ENCODE measurements at places on chromosomes 6 and 20.

- DNase-seq = no peak
These were observed 25.4 kb downstream of the TTLL2 start for GRCh38 chr6:167350275-167350696.

- no peak for DNase-seq
These were observed 441.8 kb upstream of the DEFB115 start for GRCh38 chr20:30815577-30816181.

DNA sequence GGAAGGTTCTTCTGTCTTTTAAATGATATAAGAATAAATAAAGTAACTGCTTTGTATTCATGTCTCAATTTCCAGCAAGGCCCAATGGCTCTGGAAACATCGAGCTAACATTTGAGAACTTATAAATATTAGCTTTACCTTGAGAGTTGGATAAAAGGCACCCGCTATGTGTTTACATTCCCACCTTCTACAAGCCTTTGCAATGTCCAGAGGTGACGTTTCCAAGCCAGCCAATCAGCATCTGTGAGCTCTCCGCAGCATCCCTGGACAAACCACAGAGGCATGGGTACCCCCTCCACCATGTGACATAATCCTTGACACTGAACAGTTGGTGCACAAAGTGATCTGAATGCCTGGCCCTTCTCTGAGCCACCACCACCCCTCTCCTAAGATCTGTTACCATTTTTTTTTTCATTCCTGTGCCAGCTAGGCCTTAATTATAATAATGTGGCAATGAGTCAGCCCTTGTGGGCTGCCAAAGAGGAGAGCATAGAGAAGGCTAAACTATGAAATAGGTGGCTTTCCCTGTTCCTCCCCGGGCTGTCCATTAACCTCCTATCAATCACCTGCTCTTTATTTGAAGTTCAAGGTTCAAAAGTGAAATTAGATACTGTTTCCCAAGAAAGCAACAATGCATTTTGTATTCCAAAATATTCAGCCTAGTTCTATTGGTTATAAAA lies 4.1 kb downstream of the CBLN4 start:
- DNase-seq = no peak

GRCh38 chr6:28334286-28335039 lies 1.5 kb downstream of the ZSCAN31 start:
- DNase-seq = no peak

- DNase-seq = no peak
These were observed 613.2 kb upstream of the NOX3 start for GRCh38 chr6:156068881-156069280.

DNA sequence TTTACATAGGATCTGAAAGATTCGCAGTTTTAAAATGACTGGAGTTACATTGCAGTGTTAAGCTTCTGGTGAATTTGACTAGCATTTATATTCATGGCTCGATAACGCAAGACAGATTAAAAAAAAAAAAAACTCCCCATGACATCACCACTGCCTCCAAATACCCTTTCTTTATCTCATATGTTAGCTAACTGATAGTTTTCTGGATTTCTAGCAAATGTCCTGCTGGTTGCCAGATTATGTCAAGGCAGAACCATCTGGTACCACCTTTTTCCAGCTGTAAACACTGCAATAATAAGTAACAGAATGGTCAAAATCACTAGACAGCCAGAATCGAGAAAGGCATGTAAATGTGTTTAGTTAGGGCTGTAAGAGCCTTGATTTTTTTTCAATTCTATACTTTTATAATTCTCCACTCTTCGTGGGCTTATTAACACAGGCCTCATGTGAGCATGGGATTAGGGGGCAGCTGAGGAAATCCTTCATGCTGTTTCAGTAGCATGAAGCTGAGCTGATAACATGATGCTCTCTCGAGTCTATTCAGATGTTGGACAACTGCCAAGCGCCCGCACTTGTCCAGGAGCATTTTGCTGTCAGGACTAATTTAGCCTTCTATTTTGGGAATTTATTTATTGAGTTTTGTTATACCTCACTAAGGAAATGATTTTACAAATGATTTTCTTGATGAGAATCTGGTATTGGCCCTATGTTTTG lies 166.0 kb upstream of the SCGN start:
- no peak for DNase-seq

DNA sequence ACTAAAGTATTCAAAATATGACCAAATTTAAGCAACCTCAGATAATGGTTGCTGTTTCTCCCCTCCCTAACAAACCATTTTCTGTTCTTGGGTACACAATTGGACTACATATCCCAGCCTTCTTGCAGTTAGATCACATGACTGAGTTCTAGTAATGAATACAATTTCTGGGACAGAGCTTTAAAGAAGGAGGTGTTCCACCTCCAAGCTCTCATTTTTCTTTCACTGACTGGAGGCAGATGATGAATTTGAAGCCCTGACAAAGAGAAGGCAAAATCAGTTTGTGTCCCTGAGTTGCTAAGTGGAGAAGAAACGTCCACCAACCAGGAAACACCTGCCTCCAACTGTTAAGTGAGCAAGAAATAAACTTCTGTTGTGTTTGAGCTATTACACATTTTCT lies 117.2 kb downstream of the LCA5 start:
- no peak for DNase-seq

DNA sequence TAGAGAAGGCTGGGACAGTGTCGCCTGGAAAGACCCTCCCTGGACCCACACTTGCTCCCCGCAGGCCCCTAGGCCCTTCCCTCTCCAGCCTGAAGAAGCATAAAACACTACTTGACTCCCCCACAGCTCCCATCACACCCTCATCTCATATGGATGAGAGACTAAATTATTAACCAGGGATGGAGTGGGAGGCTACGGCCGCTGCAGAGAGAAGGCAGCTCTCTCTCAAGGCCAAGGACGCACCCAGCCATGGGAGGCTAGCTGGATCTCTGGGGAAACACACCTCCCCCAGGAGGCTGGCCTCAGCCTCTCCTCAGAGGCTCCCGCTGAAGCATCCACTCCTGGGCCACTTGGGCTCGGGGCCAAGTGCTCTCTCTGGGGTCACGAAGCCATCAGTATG lies 102.5 kb downstream of the GRM4 start:
- DNase-seq = no peak

DNA sequence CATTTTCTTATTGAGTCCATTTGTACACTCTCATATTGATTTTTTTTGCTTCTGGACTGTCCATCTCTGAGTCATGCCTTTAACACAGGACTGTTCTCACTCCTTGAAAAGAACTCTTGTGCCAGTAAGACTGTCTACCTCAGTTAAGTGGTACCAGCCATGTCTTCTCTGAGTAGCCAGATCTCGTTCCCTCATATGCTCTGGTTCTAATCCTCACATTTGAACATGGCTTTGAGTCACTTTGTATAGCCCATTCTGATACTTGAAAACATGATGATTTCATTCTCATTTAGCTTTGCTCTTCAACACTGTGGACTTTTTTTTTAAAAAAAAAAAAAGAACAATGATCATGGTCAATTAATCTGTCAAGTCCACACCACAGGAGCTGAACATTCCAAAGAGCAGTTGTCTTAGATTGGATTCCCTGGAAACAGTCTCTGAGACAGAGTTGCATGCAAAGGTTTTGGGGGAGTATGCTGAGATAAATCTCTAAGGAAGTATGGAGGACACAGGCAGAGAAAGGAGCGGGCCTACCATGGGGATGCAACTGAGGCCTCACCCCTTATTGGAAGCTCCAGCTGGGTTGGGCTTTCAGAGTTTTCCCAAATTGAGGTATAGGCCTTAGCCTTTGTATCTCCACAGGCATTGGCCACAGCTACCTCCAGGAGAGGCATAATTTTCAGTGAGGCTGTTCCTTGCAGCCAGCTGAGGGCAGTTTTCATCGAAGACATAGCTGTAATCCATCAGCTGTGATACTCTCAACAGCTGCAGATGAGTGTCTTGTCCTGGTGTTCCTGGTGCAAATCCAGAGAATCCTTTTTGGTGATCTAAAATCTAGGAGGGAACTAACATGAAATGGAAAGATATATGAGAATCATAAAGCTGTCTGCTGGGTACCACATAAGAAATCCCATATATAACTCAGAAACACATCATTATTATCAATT lies 6.0 kb upstream of the PTCHD4 start:
- DNase-seq = no peak

DNA sequence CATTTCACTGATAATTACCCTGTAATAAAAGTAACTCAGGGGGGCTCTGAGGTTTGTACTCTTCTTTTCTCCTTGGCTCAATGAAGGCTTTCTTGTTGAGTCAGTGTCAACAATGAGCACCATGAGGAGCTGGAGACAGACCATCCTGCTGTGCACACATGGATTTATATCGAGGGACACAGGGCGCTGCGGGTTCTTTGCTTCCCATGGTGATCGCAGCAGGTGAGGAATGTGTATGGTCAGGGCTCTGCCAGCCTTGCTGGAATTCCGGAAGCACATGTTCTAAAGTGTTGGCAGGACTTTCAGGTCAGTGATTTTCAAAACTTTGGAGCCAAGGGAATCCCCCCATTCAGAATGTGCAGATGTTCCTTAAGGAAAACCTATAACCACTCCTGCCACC lies 27.1 kb downstream of the SMOC2 start:
- no peak for DNase-seq

DNA sequence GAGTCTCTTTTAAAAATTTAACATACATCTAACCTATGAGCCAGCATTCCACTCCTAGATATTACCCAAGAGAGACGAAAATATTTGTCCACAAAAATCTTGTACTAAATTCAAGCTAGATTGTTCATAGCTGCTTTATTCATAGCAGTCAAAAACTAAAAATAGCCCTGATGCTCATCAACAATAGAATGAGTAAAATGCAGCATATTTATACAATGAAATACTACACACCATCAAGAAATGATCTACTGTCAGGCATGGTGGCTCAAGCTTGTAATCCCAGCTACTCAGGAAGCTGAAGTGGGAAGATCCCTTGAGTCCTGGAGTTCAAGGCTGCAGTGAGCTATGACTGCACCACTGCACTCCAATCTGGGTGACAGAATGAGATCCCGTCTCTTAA lies 22.0 kb upstream of the SRC start:
- DNase-seq = peak; percentile 55

DNA sequence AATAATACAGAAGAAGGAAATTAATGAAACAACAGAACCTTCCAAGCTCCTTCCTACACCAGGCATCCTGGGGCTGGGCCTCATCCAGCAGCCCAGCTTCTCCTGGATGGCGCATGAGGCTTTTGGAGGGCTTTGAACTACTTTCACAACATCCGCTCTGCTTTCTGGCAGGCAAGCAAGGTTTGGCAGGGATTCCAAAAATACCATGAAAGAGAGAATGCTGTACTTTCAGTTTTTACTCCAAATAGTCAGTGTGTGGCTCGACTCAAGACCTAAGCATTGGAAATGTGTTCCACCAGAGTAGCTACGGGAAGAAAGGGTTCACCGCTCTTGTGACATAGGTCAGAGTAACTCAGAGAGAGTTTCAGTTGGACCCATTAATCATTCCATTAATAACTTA lies 125.4 kb downstream of the OPRM1 start:
- peak; percentile 10 for DNase-seq

GRCh38 chr6:37170273-37171200 lies 585 bp downstream of the PIM1 start:
- DNase-seq = no peak

GRCh38 chr6:113149511-113149910 lies 707.6 kb upstream of the MARCKS start:
- no peak for DNase-seq

DNA sequence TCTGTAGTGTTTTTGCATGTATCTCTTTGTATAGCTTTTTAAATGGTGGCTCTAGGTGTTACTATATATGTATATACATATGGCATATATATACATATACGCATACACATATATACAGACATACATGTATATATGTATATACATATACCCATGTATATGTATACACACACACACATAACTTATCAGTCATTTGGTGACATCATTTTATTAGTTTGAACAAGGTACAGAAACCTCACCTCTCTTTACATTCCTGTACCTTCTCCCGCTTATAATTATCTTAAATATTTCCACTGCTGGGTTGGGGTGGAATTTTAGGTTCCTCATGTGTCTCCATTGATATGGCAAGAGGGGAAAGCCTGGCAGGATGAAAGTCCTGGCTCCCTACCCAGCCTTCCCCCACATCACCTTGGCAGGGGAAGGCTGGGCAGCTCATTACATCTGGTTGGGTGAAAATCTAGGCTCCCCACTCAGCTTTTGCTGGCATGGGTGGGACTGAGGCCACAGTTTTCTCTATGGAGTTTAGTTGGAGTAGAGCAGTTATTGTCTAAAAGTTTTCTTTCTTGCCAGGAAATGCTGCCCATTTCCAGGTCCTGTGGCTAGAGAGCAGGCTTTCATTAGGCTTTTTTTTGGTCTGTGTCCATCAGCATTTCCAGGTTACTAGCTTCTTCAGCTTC lies 7.6 kb downstream of the GLO1 start:
- no peak for DNase-seq

- DNase-seq = no peak
These were observed 192.2 kb upstream of the SYNDIG1 start for GRCh38 chr20:24277196-24277595.

DNA sequence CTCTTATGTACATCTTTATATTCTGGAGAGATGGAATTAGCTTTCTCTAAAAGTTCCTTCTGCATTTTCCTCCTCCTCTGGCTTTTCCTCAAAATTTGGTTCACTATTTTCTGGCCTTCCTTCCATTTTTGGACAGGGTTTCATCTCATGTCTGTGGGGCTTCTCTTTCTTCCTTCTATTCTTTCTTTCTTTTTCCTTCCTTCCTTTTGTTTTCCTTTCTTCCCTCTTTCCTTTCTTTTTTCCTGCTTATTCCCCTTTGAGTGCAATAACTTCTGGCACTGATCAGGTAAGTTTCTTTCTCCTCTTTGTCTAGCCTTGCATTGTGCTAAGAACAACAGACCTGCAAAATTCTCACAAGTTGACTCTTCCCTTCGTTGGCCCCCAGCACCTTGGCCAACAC lies 5.5 kb upstream of the ATRN start:
- no peak for DNase-seq

- DNase-seq = peak; percentile 6
These were observed 51.0 kb upstream of the TCF21 start for GRCh38 chr6:133837801-133838349.

- no peak for DNase-seq
These were observed 15.9 kb upstream of the ZBTB24 start for GRCh38 chr6:109498936-109499335.

DNA sequence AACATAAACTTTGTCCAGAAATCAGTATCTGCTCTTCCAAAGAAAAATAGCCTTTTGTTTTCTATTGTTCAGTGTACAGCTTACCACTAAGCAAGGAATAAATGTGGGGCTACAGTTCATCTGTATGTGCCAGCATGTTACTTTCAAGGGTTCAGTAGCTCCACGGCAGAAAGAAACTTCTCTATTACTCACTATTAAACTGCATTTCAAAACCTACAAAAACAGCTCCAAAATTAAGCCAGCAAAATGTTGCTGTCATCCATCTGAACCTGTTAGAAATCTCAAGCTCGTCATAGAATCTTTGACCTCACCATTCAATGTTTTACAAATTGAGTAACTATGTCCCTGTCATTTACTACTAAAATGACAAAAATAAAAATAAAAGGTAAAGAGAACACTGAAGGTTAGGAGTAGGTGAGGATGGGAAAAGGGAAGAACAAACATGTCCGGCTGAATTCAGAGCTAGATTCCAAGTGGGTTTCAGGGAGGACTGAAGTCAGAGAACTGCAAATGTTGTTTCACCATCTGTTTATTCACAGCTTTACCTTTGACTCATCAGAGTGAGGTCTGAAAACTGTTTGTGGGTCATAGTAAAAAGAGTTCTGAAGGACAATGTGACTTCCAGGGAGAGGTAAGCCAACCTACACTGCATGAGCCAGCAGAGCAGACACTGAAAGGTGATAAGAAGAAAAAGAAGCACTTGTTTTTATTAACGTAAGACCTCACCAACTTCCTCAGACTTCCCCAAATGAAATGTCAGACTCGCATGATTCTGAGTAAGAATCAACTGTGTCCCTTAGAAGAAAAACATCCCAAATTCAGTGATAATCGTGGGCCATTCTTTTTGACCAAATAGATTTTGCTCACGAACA lies 62.0 kb downstream of the ATXN1 start:
- DNase-seq = no peak

GRCh38 chr6:168542301-168542700 lies 101.3 kb downstream of the SMOC2 start:
- DNase-seq = no peak

All from non-pigmented ciliary epithelial cell (primary cell).